CD8-positive, alpha-beta memory T cell (primary cell): ENCODE measurements at places on chromosomes 1 and 21. TPM values are rescaled to one million over a fixed set of nuclear protein-coding genes. Genes with fewer than 3 reads are reported as not detected.

GRCh38 chr1:16315437-16315836 is 36.8 kb downstream of the FBXO42 start:
- H3K4me3 ChIP-seq = no peak overlapping the region
- H3K27me3 ChIP-seq = no peaks in the 10 kb centered on the region
- no peak overlapping the region for H3K27ac ChIP-seq
- no peaks in the 10 kb centered on the region for H3K4me1 ChIP-seq
- H3K36me3 ChIP-seq = peaks cover 17% of the 10 kb centered on the region

TEX38 gene
- 0.37 TPM for polyA plus RNA-seq

GRCh38 chr1:198472119-198472518 is 68.4 kb downstream of the ATP6V1G3 start:
- H3K4me3 ChIP-seq = no peak overlapping the region
- H3K27me3 ChIP-seq = no peaks in the 10 kb centered on the region
- DNase-seq = no peak
- no peak overlapping the region for H3K27ac ChIP-seq
- no peaks in the 10 kb centered on the region for H3K4me1 ChIP-seq
- H3K36me3 ChIP-seq = no peaks in the 10 kb centered on the region

OR2T35 gene
- not detected for polyA plus RNA-seq

DNA sequence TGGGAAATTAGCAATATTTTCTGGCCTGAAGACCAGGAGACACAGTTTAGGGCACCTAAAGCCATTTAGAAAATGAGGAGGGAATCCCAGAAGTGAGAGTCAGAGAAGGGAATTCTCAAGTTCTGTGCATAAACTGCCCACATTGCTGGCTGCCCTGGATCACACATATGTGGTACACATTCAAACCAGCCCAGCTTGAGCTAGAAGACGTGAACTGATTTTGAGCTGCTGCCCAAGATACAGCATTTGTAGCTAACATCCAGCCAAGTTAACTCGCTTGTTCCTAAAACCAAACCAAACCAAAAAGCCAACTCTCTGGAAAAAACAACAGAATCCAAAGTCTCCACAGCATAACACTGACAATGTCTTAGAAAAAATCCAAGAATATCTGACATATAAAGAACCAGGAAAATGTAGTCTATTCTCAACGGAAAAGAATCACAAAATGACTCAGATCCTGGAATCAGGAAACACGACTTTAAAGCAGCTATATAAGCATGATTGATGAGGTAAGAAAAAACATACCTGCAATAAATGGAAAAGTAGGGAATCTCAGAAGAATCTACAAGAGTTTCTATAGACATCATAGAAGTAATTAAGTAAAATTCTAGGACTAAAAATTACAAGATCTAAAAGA is 18.2 kb upstream of the QSOX1 start:
- no peaks in the 10 kb centered on the region for H3K27me3 ChIP-seq
- H3K36me3 ChIP-seq = no peaks in the 10 kb centered on the region
- no peaks in the 10 kb centered on the region for H3K4me1 ChIP-seq
- no peak for DNase-seq

DNA sequence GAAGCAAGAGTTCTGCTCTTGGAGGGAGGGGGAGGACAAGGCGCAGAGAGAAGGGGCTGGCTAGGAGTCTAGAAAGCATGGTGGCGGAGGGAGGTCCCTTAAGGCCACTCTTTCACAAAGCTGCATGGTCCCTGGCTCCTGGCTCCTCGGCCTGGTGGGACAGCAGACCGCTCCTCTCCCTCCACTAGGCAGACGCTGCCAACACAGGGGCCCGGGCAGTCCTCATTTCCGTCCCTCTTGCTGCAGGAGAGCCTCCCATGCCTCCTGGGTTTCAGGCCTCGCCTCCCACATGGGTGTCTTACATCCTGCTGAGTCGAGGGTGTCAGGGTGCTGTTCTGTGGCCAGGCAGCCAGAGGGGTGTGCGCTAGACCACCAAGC is 108.0 kb downstream of the CASZ1 start:
- H3K27ac ChIP-seq = no peak overlapping the region
- H3K36me3 ChIP-seq = no peaks in the 10 kb centered on the region
- H3K4me3 ChIP-seq = no peak overlapping the region
- DNase-seq = no peak
- peaks cover 18% of the 10 kb centered on the region for H3K4me1 ChIP-seq
- H3K27me3 ChIP-seq = no peaks in the 10 kb centered on the region
